ENCODE measurements at places on chromosomes 12 and 14.

DNA sequence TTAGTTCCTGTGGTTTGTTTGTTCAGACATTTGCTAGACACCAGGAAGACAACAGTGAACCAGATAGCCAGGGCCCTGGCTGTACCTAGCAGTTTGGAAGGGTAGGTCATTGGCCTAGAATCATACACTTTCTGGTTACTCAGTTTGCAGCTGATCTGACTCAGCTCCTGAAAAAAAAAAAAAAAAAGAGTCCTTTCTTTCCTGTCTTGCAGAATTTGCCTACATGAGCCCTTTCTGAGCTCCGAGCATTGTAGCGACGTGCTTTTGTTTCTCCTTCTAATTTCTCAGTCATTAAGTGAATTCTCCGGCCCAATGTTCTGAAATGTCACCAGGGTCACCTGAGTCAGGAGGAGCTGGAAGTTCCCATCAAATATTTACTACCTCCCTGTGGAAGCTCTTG lies 2.4 kb downstream of the CABP1 start:
- DNase-seq = no peak

GRCh38 chr14:60331201-60332045 lies 82.4 kb downstream of the PPM1A start:
- no peak for DNase-seq

- DNase-seq = no peak
Observed at GRCh38 chr12:32693036-32693435, 13.9 kb downstream of the DNM1L start.

- no peak for DNase-seq
Observed at GRCh38 chr14:71137536-71138447, 230.5 kb downstream of the PCNX1 start.

- DNase-seq = no peak
Observed at GRCh38 chr14:56794557-56795283, 15.6 kb downstream of the OTX2 start.

- DNase-seq = no peak
Observed at GRCh38 chr12:31206038-31206670, 119.8 kb downstream of the SINHCAF start.

GRCh38 chr12:47931187-47931586 lies 26.4 kb upstream of the VDR start:
- DNase-seq = no peak

- DNase-seq = no peak
Observed at GRCh38 chr12:76124456-76124855, 40.0 kb upstream of the NAP1L1 start.

DNA sequence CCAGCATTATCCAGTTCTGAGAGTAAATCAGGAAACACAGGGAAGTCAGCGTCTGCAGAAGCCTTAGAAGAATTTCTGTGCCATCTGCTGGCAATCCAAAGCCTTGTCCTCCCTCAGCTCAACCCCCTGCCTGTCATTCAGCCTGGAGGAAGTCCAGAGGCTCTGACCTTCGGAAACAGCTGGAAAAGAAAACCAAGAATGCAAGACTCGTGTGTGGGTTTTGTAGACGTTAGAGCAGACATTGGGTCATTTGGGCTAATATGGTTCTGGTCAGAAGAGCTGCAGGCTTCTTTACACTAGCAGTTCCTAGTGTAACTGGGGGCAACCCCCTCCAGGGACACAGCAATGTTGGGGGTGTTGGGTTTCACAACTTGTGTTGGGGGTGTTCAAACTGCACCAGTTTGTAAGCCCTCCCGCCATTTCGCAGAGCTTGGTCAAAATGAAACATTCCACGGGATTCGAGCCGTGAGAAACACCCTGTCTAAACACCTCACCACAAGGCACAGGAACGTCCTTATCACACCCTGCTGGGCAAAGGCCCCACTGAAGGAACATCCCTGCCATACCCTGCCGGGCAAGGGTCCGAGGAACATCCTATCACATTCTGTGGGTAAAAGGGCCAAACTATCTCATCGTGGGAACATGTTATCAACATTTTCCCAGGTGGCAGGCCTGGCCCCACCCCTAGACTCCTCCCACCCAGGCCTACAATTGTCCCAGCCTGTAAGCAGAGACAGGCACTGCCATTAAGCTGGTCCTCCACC lies 21.0 kb upstream of the SERPINA4 start:
- no peak for DNase-seq

DNA sequence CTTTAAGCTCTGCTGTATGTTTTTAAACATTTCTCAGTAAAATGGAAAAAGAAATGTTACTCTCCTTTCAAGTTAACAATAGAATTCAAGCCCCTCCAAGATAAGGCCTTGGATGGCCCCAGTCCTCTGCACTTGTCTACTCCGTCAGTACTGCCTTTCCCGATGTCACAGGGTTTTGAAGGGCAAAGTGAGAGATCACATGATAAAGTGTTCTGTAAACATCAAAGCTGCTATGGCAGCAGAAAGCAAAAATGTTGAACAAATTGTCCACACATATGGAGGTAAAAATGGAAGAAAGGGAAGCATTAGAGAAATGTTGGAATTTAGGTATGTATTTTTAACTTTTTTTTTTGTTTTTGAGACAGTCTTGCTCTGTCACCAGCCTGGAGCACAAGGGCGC lies 33.5 kb upstream of the CDK2AP1 start:
- DNase-seq = no peak

GRCh38 chr12:6430124-6430989 lies 14.4 kb upstream of the CD27 start:
- no peak for DNase-seq

- no peak for DNase-seq
Observed at GRCh38 chr12:2485681-2486080, 309.1 kb upstream of the FKBP4 start.

- DNase-seq = no peak
Observed at GRCh38 chr12:6807170-6807569, 14.5 kb upstream of the GPR162 start.

GRCh38 chr14:54085232-54085761 lies 128.7 kb upstream of the BMP4 start:
- no peak for DNase-seq

DNA sequence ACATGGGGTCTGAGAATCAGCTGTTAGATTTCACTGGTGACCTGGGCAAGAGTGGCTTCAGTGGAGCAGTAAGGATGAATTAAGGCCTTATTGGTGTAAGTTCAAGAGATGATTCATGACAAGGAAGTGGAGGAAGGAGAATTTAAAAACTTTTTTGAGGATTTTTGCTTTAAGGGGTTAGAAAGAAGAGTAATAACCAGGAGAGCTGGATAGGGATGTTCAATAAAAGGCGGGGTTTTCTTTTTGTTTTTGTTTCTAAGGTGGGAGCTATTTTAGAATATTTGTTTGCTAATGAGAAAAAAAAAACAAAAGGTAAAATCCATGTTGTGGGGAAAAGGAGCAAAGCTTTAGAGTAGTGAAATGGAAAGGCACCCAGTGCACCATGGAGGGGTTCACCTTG lies 15.2 kb upstream of the TUBA1B start:
- DNase-seq = no peak

GRCh38 chr12:119229837-119230236 lies 51.1 kb downstream of the HSPB8 start:
- no peak for DNase-seq

- no peak for DNase-seq
Observed at GRCh38 chr12:112198120-112198733, 72.9 kb downstream of the TRAFD1 start.

- DNase-seq = no peak
Observed at GRCh38 chr12:45959728-45960127, 30.6 kb downstream of the SCAF11 start.

DNA sequence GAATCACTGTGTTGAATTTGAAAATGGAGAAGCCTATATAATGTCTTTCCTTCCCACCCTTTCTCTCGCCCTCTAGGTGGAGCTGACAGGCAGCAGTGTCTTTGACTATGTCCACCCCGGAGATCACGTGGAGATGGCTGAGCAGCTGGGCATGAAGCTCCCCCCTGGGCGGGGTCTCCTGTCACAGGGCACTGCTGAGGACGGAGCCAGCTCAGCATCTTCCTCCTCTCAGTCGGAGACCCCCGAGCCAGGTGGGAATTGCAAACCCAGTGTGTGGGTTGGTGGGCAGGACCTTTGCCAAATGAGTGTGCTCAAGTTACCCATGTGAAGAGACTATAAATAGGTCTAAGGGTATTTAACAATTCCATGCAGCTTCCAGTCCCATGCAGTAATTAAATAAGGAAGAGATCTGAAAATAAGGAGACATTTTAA lies 274.7 kb downstream of the EGLN3 start:
- DNase-seq = no peak

DNA sequence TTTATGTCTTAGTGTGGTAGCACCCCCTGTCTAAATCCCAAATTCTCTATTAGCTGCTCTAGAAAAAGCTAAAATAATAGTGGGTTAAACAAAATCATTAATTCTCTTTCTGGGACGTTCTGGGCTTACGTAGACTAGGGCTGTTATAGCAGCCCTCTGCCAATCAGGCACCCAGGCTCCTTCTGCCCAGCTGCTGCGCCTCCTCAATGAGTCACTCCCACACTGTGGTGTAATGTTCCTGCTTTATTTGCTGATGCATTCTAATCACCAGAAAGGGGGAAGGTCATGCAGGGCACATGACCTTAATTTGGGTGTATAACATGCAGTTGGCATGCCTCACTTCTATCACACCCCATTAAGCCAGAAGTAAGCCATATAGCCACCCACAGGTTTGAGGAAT lies 294.5 kb downstream of the GALC start:
- DNase-seq = no peak

- DNase-seq = no peak
Observed at GRCh38 chr14:92686900-92687427, 61.5 kb downstream of the LGMN start.

GRCh38 chr12:53074283-53074998 lies 4.7 kb downstream of the SPRYD3 start:
- no peak for DNase-seq

DNA sequence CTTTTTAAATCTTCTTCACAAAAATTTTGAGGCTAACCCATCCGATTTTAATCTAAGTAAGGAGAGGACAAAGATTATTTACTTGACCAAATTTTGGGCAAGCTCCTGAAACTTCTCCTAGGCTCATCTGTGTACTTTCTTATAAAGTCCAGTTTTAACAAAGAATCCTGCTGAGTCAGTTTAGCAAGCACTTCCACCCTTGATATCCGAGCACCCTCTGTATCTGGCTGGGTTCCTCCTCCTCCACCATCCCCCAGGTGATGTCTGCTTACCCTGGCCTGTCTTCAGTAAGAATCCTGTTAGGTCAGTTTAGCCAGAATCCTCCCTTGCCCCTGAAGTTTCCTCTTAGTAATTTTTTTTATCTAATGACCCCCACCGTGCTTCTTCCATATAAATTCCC lies 140.5 kb downstream of the PHLDA1 start:
- no peak for DNase-seq

GRCh38 chr12:121003650-121004049 lies 12.6 kb downstream of the C12orf43 start:
- DNase-seq = no peak

DNA sequence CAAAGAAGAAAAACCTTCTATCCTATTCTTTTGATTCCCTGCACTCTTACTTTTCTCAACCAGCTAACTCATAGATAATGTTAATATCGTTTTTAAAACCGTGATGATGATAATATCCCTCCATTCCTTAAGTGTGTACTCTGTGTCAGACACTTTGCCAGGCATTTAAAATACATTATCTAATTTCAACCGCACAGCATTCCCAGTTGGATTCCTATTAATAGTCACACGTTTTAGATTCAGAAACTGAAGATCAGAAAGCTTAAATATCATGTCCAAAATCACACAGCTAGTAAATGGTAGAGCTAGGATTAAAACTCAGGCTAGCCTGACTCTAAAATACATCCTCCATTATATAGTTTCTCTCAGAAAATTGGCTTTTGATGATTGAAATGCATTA lies 366.0 kb downstream of the NELL2 start:
- no peak for DNase-seq

- no peak for DNase-seq
Observed at GRCh38 chr14:31096255-31096654, 70.1 kb upstream of the STRN3 start.

DNA sequence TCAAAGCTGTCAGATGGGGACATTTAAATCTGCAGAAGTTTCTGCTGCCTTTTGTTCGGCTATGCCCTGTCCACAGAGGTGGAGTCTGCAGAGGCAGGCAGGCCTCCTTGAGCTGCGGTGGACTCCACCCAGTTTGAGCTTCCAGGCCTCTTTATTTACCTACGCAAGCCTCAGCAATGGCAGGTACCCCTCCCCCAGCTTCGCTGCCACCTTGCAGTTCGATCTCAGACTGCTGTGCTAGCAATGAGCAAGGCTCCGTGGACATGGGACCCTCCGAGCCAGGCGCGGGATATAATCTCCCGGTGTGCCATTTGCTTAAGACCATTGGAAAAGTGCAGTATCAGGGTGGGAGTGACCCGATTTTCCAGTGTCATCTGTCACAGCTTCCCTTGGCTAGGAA lies 115.5 kb downstream of the FUT8 start:
- no peak for DNase-seq

- no peak for DNase-seq
Observed at GRCh38 chr14:69619012-69619411, 7.6 kb downstream of the SUSD6 start.

- DNase-seq = no peak
Observed at GRCh38 chr14:24311837-24312615, 724 bp downstream of the LTB4R start.

- no peak for DNase-seq
Observed at GRCh38 chr12:69676257-69677012, 22.7 kb downstream of the BEST3 start.

DNA sequence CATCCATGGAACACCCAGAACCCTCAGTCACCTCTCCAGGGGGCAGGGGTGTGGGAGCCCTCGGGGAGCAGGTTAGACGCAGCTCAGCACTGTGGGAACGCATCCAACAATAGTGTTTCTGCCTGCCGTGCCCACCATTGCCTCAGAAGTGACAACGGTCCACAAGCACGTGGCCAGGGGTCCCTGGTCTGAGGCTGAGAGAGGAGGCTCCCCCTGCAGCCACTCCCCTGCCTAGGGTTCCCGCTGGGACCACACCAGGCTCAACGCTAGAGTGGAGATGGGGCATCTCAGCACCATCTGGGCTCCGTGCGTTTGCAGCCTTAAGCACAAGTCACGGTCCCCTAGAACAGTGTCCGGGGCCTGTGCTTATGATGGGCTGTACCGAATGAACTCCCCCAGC lies 62.7 kb downstream of the TESC start:
- DNase-seq = no peak

- DNase-seq = no peak
Observed at GRCh38 chr14:99509871-99510555, 28.8 kb downstream of the CCNK start.

- DNase-seq = no peak
Observed at GRCh38 chr12:121420109-121420508, 20.2 kb downstream of the RNF34 start.

DNA sequence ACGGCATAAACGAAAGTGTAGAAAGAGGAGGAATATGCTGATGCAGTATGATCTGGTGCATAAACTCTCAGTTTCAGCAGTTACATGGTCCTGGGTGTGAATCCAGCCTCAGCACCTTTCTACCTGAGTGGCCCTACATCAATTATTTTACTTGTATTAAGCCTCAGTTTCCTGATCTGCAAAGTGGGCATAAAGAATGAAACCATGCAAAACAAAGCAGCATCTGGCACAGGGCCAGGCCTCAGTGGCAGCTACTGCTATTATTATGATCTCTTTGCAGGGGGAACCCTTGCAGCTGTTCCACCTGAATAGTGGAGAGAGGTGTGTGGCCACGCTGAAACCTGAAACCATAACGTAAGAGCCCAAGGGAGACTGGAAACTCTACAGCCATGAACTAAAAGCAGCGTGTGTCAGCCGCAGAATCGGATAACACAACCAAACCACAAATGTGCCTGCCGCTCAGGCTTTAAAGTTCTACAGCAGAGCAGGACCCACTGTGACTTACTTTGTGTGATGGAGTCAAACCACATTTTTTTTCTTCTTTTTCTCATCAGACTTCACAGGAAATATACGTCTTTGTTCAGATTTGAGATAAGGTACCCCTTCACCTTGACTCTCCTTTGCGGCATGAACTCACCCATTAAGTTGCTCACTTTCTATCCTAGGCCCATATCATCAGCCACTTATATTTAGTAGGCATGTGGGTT lies 29.2 kb upstream of the FOS start:
- no peak for DNase-seq
